Left lobe of liver (tissue), 2 donors: ENCODE measurements at places on chromosomes 6 and 20.

- DNase-seq, result no peak
Observed at GRCh38 chr6:165849534-165850430, 186.7 kb upstream of the PDE10A start.

DNA sequence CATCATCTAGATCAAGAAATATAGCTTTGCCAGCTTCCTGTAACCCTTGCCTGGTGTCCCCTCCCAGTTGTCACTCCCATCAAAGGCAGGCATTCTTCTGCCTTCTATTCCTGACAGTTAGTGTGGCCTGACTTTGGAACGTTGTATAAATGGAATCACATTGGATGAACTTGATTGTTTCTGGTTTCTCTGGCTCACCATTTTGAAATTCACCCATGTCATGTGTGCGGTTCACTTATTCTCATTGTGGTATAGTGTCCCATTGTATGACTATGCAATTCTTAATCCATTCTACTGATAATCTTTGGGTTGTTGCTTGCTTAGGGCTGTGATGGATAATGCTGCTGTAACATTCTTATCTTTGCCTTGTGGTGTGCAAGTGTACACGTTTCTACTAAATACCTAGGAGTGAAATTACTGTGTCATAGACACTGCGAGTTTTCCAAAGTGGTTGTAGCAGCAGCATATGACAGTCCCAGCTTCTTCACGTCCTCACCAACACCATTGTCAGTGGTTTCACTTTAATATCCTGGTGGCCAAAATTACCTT is 73.2 kb downstream of the VEGFA start:
- DNase-seq, result no peak

DNA sequence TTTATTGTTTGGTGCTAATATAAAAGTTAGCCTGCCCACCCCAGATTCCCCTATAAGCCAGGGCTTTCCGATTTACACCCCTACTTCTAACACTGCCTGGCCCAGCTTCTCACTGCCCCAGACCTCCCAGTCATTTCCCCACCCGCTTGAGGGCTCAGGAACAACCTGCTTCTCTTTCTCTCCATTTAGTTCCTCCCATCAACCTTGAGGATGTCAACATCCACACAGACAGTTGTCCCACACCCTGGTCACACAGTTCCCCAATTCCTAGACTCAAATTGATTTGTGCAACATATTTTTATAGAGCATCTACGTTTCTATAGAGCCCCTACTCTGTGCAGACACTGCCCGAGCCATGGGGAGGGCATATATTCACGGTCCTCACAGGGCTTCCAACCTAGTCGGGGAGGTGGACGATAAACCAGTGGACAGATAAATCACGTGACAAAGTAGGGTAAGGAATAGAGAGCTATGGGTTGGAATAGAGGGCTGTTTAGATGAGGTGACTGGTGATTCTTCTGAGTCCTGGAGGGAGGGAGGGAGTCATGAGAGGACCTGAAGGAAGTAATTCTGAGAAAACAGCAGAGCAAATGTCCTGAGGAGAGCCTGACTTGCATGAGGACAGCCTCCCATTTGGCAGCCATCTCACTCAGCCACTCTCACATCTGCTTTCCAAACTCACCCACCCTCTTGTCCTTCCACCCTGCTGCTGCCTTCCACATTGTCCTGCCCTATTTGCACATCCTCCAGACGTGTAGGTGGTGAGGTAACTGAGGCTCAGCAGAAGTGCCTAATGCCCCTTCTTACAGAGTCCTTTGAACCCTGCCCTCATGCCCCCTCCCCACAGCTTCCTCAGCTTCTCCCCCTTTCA is 6.3 kb downstream of the GABRR2 start:
- no peak for DNase-seq

GRCh38 chr20:24675651-24676352 is 206.4 kb downstream of the SYNDIG1 start:
- no peak for DNase-seq

DNA sequence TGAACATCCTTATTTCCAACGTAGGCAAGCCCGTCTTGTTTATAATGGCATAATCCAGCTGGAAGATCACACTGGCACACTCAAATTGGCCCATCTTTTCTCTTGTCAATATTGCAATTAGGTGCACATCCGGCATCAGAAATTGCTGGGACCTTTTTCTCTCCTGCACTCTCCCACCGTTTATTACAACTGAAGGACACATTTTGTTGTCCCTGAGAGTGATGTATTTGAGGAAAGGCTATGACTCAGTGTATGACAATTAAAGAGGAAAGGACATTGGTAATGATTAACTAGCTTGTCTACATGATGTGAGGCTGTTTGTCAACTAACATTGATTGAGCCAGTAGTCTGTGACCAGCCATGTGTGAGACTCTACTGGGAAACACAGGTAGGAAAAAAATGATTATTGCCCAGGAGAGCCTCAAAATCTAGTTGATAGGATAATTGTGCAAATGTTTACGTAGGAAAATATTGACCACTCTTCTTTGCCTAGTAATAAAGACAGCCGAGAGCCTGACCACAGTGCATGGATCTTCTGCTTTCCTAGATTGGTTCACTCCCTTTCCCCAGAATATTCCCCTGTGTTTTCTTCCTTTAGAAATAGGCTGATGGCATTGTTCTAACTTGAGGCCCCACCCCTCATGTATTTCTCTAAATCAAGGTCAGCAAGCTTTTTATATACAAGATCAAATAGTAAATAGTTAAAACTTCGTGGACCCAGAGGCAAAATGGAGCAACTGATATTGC is 230.0 kb upstream of the BTBD3 start:
- no peak for DNase-seq

DNA sequence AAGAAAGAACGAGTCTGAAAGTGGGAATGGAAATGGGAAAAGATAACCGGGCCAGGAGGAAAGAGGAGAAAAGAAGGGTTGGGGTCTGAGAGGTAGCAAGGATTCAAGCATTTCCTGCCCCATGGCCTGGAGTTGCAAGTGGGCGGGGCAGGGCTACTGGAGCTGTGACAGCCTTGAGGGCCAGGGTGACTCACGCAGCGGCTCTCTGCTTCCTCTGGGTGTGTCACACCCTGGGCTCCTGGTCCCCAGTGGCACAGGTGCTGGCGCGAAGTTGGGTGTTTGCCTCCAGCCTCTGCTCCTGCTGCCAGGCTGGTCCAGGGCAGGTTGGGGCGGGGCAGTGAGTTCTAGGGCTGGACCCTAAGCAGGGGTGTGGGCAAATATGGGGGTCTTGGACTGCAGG is 3.3 kb upstream of the ULBP3 start:
- DNase-seq, result no peak

- DNase-seq, result no peak
Observed at GRCh38 chr6:11042025-11042749, 1.9 kb downstream of the ELOVL2 start.

DNA sequence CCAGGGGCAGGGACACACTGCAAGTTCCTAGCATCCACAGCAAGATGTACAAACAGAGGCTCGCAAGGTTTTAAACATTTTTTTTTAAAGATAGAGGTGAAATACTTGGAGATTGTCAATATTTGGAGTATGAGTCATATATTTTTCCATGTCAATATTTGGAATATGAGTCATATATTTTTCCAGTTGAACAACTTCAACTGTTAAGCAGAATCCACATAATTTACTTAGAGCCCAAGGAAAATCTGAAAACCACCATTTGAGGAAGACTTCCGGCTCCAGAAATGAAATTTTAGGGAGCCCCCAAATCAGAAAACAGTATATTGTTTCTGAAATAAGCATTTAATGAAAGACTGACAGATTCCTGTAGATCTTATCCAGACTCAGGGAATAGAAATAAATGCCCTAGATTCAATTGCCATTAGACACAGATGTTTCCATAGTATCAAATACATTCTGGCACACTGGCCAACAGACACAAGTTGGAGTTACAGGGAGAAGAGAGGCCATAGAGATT is 51.6 kb upstream of the FAM184A start:
- no peak for DNase-seq

- peak; percentile 6 for DNase-seq
Observed at GRCh38 chr20:59806578-59806975, 126.9 kb downstream of the SYCP2 start.

DNA sequence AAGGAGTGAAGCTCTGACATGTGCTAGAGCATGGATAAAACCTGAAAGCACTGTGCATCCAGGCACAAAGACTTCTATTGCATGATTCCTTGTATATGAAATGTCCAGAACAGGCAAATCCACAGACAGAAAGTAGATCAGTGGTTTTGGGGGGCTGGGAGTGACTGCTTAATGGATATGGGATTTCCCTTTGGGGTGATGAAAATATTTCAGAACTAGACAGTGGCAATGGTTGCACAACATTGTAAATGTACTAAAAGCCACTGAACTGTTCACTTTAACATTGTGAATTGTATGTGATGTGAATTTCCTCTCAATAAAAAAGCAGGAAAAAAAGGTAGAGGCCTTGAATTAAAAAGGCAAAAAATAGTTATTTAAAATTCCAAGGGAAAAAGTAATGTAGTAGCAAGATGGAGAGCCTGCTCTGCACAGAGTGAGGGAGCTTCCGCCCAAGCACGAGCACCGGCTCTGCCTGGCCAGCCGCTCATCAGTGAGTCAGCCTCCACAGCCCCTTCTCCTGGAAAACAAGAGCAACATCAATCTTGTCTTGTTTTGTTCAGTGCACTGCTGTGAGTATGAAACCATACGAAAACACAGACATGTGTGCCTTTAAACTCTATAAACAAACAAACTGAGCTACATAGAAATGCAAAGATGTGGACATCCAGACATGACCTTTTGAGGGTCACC is 74.6 kb upstream of the THBS2 start:
- no peak for DNase-seq

GRCh38 chr20:31722257-31723068 is at the start of gene BCL2L1:
TSS of gene BCL2L1 (minus strand) at chr20:31722868. CDS start at chr20:31722218, 650 bp downstream.
- DNase-seq, result peak; percentile 88

- no peak for DNase-seq
Observed at GRCh38 chr20:33654680-33655161, 7.4 kb upstream of the C20orf144 start.

DNA sequence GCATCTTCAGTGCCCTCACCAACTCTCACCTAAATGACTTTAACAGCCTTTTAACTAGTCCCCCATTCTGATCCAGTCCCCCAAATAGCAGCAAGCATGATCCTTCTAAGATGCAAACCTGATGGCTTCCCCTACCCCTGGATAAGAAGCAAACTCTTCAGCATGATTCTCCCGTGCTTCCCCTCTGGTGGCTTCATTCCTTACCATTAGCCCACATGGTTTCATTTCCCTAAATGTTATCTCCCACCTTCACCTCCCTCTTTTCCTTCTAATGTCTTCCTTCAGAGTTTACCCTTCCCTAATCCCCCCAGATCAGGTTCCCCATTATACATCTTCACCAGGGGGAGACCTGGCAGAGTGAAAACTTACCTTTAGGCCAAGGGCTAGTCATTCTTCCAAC is 4.0 kb upstream of the RAB5IF start:
- no peak for DNase-seq

GRCh38 chr6:44696099-44696498 is 308.6 kb downstream of the CDC5L start:
- DNase-seq, result no peak

DNA sequence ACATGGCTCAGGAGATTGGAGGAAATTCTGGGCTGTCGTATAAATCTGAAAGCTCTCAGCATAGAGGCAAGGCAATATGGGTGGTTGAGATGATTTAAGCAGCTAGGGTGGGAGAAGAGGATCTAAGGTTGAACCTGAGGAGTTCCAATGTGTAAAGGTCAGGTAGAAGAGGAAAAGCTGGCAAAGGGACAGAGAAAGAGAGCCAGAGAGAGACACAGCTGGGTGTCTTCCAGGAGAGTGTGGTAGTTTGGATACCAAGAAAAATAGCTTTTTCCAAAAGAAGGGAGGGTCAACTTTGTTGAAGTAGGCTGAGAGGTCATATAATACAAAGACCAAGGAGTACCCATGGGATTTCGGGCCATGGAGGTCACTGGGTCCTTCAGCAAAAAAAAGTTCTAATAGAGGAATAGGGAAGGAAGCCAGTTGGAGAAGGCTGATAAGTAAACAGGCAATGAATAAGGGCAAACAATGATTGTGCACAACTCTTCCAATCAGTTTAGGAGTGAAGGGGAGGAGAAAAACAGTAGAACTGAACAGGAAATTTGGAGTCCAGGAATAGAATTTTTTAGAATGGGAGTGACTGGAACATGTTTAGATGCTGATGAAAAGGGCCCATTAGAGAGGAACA is 135.1 kb downstream of the QRSL1 start:
- no peak for DNase-seq

- no peak for DNase-seq
Observed at GRCh38 chr6:170445487-170445886, 107.6 kb downstream of the PSMB1 start.

GRCh38 chr6:56649782-56650181 is 7.1 kb upstream of the DST start:
- DNase-seq, result no peak

- DNase-seq, result peak; percentile 79
Observed at GRCh38 chr20:44909872-44910689, at the start of gene PABPC1L. TSS of gene PABPC1L (plus strand) at chr20:44910060. CDS start at chr20:44910144, 84 bp downstream.

- no peak for DNase-seq
Observed at GRCh38 chr6:6586671-6587526, 1.6 kb upstream of the LY86 start.

GRCh38 chr6:75203721-75204120 is 2.1 kb downstream of the COL12A1 start:
- no peak for DNase-seq

GRCh38 chr20:39452583-39453340 is 490.6 kb downstream of the DHX35 start:
- no peak for DNase-seq

DNA sequence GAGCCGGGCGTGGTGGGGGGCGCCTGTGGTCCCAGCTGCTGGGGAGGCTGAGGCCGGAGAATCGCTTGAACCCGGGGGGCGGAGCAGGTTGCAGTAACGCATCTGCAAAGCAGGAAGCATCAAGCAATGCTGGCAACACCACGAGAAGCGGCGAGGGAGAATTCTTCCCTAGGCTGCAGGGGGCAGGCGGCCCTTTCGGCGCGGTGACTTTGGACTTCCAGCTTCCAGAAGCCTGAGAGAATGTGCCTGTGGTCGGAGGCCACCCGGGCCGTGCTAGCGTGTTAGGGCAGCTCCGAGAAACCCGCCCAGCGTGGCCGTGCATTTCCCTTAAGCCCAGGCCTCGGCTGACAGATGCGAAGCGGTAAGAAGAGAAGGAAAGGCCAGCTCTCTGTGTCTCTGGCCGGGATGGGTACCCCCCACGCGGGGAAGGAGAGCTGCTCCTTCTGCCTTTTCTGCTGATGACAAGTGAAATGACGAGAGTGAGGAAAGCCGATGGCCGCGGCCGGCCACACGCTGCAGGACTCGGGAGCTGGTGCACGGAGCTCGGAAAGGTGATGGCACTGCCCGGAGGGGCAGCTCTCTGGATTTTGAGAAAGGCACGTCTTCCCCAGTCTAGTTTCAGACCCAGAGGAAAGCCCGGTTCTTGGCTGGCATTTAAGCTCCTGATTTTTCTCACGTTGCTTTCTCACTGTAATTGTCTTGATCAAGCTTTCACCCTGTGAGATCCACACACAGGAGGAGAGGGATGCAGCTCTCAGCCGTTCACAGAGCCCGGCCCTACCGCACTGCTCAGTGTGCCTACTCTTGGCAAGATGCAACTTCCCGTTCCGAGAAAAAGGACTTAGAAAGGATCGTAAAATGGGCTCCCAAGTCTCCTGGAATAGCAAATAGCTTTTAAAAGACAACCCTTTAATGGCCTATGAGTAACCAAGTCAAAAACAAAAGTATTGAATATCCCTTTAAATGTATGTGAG is 68.3 kb upstream of the EXOC2 start:
- DNase-seq, result no peak
